NCI-H2029 (cell line): ENCODE measurements at places on chromosomes 16 and 17.

- DNase-seq, result no peak
Measured at GRCh38 chr16:21566891-21567414, 32.4 kb upstream of the METTL9 start.

- no peak for DNase-seq
Measured at GRCh38 chr17:65967372-65967771, 224.6 kb downstream of the CEP112 start.

DNA sequence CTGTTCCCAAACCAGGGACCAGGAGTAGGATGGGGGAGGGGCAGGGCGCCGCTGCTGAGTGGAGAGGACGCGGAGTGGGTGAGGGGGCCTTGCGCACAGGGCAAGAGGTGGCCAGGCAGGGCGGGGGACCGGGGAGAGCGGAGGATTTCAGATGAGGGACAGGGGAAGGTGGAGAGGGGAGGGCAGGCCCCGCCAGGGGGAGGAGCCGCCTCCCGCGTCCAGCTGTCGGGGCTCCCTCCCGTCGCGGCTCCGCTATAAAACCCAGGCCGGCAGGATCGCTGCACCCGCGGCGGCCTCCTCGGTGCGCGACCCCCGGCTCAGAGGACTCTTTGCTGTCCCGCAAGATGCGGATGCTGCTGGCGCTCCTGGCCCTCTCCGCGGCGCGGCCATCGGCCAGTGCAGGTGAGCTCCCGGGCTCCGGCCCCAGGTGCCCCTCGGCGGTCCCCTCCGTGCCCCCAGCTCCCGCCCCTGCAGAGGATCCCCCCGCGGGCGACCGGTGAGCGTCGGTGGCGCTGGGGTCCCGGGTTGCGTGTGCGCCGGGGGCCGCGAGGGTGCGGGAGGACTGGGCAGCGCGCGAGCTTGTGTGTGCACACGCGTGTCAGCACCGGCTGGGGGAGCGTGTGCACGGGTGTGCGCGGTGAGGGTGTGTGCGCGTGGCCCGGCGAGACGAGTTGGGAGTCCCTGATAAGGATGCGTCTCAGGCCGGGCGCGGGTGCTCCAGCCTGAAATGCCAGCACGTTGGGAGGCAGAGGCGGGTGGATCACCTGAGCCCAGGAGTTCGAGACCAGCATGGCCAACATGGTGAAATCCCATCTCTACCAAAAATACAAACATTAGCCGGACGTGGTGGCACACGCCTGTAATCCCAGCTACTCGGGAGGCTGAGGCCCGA lies at the start of gene CA4:
Gene CA4 (plus strand): TSS at position 283 of the 892 bp plus-strand sequence. CDS start 62 bp downstream, at position 345.
- DNase-seq, result no peak

DNA sequence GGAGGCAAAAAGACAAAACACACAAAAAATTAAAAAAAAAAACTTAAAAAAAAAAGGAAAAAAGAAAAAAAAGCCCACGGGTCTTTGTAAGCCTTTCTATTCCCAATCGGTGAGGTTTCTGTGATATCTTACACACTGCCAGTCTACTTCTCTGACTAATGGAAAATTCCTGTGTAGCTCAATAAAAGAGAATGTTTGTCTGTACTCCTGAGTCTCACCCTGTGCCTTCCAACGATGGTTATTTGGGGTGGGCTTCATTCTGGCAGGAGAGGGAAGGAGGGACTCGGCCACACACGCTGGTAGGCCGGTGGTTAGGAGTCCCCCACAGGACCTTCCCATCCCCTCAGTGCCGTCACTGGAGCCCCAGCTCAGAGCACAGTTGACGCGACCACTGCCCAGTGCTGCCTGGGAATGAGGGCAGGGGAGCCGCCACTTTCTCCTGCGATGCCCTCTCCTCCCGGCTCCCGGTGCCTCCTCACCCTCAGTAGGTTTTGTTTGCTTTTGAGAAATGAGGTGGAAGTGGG lies 68.0 kb downstream of the AMFR start:
- no peak for DNase-seq

DNA sequence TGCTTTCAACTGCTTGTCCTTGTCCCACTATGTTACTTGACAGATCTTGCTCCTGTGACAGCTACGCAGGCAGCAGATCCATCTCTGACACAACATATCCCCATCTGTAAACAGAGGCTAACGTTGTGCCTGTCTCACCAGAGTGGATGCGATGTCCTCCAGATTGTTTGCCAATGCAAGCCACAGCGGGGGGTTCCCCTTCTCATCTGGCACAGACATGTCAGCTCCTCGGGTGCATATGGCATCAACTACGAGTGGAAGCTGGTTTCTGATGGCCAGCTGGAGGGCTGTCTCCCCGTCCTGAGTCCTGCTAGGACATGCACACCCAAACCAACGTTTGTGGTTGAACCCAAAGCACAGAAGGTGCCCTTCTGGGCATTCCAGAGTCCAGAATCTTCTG lies 39.0 kb downstream of the CYB5D2 start:
- DNase-seq, result no peak

- DNase-seq, result no peak
Measured at GRCh38 chr17:83058266-83058798, 21.1 kb upstream of the METRNL start.

GRCh38 chr16:89923640-89924296 lies 626 bp downstream of the TUBB3 start:
- DNase-seq, result no peak

- no peak for DNase-seq
Measured at GRCh38 chr16:67265834-67266233, 13.5 kb upstream of the PLEKHG4 start.

GRCh38 chr17:65626451-65626850 lies 65.0 kb upstream of the AXIN2 start:
- DNase-seq, result no peak

- no peak for DNase-seq
Measured at GRCh38 chr17:4530799-4531730, 24.1 kb downstream of the MYBBP1A start.

DNA sequence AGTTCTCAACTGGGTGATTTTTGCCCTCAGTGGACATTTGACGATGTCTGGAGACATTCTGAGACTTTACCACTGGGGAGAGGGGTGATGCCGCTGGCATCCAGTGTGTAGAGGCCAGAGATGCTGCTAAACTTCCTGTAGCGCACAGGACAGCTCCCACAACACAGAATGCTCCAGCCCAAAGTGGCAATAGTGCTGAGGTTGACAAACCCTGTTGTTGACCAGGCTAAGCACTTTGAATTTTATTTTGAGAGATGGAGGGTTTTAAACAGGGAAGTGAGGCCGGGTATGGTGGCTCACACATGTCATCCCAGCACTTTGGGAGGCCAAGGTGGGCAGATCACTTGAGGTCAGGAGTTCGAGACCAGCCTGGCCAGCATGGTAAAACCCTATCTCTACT lies 44.0 kb downstream of the SYT17 start:
- no peak for DNase-seq

- DNase-seq, result no peak
Measured at GRCh38 chr16:87744750-87745514, 20.9 kb downstream of the KLHDC4 start.
